ENCODE measurements at places on chromosomes 3 and 15.

DNA sequence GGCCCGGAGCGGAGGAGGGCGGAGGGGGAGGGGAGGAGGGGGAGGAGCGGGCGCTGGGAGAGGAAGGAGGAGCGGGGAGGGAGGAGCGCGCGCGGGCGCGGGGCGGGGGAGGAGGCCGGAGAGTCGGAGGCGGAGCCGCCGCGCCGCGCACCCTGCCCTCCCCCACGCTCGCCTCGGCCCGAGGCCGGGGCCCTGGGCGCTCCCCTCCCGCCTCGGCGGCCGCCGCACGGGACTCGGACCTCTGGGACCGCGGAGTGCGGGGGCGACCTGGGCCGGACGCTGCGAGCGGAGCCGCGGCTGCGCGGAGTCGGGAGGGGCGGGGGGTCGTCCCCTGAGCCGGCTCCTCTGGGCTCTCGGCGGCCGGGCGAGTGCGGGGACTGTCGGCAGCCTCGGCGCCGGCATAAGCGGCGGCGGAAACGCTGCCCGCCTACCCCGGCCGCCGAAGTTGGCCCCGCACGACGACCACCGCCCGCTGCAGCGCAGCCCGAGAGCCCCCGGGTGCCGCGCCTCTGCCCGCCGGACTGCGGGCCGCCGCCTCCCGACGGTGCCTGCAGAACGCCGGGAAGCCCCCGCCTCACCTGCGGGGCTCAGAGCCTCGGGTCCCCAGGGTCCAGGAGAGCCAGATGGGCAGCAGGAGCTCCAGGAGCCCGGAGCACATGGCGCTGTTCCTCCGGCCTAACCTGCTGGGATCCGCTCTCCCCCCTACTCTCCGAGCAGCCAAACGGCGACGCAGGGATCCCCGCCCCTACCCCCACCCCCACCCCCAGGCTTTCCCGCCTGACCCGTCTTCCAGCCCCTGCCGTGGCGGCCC lies 406 bp upstream of the GABRB3 start:
- peak; percentile 26 for DNase-seq

DNA sequence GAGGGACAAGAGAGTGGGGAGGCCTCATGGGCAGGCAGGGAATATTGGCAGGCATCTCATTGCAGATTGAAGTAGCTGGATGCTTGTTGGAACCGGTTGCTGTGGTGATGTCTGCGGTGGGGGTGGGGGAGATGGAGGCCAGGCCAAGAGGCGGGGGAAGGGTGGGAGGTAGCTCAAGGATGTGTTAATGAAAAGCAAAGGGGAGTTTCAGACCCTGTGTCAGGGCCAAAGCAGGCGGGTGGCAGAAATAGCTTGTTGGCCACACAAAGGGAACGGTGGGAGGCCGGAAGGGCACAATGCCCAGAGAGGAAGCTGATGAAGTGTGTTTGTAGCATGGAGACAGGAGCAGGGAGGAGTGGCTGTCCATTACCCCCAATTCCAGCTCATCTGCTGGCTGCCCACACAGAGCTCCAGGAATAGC lies 28.0 kb downstream of the CCDC33 start:
- DNase-seq = no peak

GRCh38 chr3:193872265-193872753 lies 263.6 kb upstream of the HES1 start:
- no peak for DNase-seq

DNA sequence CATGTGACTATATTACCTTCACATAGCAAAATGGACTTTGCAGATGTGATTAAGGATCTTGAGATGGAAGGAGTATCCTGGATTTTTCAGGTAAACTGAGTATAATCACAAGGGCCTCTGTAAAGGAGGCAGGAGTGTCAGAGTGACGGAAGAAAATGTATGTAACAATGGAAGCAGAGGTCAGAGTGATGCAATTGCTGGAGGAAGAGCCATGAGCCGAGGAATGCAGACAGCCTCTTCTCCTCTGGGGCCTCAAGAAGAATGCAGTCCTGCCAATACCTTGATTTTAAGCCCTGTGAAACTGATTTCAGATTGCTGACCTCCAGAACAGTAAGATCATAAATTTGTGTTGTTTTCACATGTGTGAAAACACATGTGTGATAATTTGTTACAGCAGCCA lies 15.1 kb downstream of the HEMK1 start:
- DNase-seq = no peak

- DNase-seq = no peak
These were observed 372.6 kb upstream of the NR2F2 start for GRCh38 chr15:95957861-95958260.

- no peak for DNase-seq
These were observed 185.9 kb downstream of the GREM1 start for GRCh38 chr15:32903591-32904290.

GRCh38 chr15:88043396-88043795 lies 213.1 kb downstream of the NTRK3 start:
- no peak for DNase-seq
